CD8-positive, alpha-beta memory T cell (primary cell): ENCODE measurements at places on chromosomes 7 and 10.
A peak's percentile ranks its signal among the peaks of the same experiment; 100 is the strongest.

- DNase-seq, result peak; percentile 23
Observed at GRCh38 chr7:17706734-17707133, 233.6 kb downstream of the SNX13 start.

- no peak for DNase-seq
Observed at GRCh38 chr10:13483073-13483472, 45.7 kb downstream of the BEND7 start.

DNA sequence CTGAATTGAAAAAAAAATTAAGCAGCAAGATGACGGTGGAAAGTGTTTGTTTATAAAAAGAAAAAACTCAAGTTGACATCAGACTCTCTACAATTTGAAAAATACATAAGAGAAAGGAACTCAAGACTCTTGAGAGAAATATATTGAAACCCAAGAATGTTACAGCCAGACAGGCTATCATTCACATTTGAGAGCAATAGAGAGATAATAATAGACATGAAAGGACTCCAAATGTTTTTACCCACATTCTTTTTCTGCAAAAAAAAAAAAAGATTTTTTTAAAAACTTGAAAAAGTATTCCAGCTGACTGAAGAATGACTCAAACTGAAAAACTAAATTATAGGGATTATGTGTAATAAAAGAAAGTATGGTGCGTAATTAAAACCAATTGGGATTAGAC lies 532.4 kb downstream of the INHBA start:
- no peak for DNase-seq

DNA sequence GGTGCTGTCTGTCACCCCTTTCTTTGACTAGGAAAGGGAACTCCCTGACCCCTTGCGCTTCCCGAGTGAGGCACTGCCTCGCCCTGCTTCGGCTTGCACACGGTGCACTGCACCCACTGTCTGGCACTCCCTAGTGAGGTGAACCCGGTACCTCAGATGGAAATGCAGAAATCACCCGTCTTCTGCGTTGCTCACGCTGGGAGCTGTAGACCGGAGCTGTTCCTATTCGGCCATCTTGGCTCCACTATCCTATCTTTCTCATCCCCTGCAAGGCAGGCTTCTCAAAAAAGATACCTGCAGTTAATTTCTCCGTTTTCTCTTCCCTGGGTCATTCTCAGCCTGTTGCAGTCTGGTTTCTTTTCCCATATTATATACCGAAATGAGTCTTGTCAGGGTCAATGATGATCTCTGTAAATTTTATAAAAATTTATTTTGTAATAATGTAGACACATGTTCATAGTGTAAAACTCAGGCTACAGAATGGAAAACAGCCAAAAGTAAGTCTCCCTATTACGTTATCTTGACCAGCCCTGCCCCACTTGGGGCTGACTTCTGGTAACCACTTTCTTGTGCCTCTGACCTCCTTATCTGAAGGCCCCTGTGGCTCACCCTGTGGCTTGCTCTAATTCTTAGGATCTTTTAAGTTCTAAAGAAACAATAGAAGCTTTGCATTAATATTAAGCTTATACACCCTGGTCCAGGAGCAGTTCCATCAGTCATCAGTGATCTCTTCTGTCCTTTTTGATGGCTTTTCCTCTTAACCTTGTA lies 20.7 kb downstream of the BLVRA start:
- DNase-seq, result no peak

- DNase-seq, result no peak
Observed at GRCh38 chr7:74372511-74373111, 81.1 kb upstream of the GTF2IRD1 start.

DNA sequence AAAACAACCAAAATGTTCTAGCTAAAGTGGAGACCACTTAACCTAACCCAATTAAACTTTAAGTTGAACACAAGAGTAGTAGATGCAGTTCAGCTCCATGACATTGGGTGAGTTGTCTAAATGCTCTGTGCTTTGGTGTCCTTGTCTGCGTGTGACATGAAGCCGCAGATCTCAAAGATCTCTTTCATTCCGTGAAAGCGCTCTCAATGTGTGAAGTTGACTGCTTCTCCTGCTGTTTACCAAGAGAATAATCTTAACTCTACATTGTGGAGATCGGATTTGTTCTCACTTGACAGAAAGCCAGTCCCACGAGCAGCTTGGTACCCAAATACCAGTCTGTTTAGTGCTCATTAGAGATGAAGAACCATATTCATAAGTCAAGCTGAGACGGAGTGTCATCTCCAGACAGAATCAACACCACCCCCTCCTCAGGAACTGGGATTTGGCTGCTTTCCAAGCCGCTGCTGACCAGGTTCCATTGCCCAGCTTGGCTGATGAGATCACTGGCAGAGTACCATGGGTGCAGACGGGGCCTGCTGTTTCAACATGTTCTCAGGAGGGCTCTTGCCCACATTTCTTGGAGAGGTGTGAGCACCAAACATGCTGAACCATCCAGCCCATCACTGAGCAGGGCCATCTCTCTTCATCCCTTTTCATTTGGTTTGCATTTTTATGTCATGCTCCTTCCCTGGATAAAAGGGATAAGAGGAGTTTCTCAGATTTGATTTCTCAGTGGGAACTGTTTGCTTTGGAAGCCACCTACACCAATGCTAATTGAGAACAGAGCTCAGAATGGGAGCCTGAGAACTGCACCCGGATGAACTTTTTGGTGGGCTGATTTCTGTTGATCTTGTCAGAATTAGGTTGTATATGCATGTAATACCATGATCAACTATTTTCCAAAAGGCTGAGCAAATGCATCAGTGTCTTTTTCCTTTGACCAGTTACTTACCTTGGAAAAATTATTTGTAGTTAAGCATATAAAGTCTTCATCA lies 95.8 kb upstream of the AGBL3 start:
- DNase-seq, result no peak

DNA sequence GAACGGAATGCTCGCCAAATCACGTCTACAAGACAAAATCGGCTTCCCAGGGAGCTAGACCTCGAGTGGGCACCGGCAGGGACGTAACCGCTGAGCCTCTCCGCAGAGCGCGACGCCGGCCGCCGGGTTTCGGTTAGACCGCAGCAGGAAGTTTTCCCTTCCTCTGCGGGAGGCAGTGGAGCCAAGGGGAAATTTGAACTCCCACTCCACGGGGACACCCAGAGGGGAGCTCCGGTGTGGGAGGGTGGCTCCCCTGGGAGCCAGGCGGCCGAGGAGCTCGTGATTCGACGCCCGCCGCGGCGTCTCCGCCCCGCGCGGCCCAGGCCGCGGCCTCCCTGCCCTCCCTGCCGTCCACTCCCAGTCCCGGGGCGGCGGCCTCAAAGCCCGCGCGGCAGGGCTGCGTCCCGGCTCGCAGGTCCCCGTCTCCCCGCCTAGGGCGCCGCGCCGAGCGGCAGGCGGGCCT lies 426 bp downstream of the SYPL1 start:
- no peak for DNase-seq

- DNase-seq, result no peak
Observed at GRCh38 chr7:121595758-121596696, 199.9 kb upstream of the FAM3C start.

- no peak for DNase-seq
Observed at GRCh38 chr10:117950408-117950807, 96.3 kb downstream of the RAB11FIP2 start.

DNA sequence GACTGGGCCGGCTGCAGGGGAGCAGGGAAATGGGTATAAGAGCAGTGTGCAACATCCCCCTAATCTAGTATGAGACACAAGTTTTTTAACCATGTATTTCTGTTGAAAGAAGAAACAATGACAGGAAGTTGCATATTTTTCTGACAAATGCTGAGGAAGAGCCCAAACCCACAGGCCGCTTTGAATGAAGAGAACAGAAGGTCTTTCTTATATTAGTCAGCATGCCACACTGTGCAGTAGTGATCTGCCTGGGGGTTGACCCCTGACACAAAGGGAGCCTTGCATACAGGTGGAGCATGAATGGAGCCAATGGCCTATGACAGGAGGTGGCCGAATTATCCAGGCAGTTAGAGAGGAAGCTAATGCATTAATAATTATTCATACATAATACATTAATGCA lies 518.3 kb downstream of the PLXDC2 start:
- no peak for DNase-seq

- DNase-seq, result no peak
Observed at GRCh38 chr7:73451780-73452398, 18.3 kb downstream of the FZD9 start.

GRCh38 chr10:1154531-1155295 lies 98.5 kb downstream of the WDR37 start:
- no peak for DNase-seq

GRCh38 chr10:86851328-86852207 lies 95.1 kb downstream of the BMPR1A start:
- DNase-seq, result no peak

GRCh38 chr7:45514944-45515343 lies 59.2 kb upstream of the ADCY1 start:
- DNase-seq, result no peak

- DNase-seq, result no peak
Observed at GRCh38 chr10:132320654-132321469, 11.1 kb upstream of the LRRC27 start.

DNA sequence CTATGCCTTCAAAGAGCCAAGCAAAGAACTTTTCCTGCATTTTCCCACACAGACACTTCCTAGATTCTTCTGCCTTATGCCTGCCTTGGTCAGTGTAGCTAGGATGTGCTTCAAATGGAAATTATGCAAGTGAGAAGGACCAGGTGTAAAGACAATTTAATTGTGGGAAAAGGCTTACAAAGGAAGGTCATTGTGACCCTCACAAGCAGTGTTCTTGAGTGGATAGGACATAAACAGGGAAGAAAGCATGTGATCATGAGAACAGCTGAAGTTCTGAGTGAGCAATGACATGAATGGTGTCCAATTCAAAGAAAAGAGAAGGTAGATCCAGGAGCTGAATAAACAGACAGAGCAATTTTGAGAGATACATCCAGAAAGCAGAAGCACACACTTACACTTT lies 1.3 kb upstream of the PIP start:
- no peak for DNase-seq

DNA sequence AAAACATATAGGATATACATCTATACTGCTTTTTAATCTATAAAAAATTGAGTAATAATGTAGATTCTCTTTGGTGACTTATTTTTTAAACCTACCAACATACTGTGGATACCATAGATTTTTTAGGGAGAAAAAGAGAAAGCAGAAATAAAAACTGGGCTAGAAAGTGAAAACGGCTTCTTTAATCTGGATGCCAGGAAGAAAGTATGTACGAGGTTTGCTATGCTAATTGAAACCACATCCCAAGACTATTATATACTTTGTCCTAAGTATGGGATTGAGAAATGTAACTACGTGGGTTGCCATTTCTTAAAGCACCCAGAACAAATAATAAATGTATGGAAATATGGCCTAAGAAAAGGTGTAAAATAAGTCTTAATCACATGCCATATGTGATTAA lies 129.0 kb upstream of the NFE2L3 start:
- no peak for DNase-seq

- no peak for DNase-seq
Observed at GRCh38 chr7:99860281-99861127, 16.3 kb downstream of the OR2AE1 start.

DNA sequence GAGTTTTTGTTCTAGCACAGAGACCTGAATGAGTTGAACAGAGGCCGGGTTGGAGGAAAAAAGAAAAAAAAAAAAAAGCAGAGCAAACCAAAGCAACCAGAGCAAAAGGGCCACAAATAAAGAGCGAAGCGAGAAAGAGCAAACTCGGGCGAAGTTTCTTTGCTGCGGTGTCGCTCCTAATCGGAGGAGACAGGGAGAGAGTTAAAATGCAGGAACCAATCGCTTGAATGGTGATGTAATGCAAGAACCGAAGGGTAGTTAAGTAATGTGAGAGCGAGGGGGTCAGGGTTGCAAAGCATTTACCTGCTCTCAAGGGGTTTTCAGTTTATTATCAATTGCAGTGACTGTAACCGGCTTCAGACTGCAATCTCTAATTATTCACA lies 271.7 kb downstream of the TRIL start:
- no peak for DNase-seq

DNA sequence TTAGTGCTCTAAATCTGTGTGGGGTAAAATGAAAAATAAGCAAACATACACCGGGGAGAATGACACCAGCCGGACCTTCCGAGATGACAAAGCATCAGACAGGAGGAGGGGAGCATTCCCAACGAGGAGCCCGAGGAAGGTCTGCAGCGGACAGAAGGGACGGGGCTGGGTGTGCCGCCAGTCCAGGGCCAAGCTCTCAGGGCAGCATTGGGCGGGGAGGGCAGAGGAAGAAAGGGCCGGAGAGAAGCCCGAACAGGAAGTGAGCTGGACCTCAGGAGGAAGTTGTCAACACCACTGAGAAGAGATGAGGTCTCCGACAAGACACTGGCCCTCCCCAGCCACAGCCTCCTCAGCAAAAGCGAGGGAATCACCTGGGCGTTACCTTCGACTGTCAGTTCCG lies 182.6 kb upstream of the RNF32 start:
- no peak for DNase-seq

GRCh38 chr7:132162556-132163144 lies 413.6 kb downstream of the PLXNA4 start:
- DNase-seq, result no peak
